ENCODE measurements at places on chromosomes 7 and 10.

DNA sequence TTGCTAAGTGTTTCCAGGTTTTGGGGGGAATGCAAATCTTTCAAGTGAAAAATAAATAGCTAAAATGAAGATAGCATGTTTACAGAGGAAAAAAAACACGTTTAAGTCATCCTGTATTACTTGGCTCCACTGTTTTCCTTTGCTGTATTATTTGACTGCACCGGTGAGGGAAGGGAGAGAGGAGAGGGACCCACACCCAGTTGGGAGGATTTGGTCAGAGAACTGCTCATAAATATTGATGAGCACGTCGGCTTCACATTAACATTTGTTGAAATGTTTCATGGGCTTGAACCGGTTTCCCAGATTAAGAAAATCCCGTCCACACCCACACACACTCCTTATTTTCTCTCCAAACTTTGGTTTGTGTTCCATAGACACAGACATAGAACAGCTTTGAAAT lies 493.8 kb upstream of the MGMT start:
- no peak for DNase-seq

GRCh38 chr10:93462881-93463280 lies 19.3 kb downstream of the MYOF start:
- DNase-seq: peak; percentile 34

DNA sequence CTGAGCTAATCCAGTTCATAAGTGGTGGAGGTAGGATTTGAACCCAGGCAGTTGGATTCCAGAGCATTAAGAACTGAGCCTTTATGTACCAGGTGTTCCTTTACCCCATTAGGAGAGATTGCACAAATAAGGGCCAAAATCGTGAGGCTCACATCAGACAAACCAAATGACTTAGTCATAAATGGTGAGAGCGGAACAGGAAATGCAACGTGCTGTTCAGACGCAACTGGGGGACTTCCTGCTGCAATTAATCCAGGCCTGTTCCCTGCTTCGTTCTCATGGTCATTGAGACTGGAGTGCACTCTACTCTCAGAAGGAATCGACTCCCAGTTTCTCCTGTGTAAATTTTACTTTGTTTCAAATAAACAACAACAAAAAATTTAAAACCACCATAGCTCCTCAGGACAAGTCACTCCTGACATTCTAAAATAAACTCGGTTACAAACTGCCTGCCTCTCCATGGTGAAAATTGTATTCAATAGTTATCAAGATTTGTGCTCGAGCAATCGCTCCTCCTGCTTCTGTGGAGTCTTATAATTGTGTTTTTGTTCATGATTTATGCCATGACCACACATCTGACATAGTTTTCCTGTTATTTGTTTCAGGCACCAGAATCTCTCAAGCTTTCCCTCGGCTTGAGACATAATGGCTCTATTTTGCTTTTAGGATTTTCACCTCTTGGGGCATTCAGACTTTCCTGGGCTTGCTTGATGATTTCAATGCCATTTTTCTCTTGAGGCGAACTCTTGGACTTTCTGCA lies 115.3 kb upstream of the BMPER start:
- no peak for DNase-seq

DNA sequence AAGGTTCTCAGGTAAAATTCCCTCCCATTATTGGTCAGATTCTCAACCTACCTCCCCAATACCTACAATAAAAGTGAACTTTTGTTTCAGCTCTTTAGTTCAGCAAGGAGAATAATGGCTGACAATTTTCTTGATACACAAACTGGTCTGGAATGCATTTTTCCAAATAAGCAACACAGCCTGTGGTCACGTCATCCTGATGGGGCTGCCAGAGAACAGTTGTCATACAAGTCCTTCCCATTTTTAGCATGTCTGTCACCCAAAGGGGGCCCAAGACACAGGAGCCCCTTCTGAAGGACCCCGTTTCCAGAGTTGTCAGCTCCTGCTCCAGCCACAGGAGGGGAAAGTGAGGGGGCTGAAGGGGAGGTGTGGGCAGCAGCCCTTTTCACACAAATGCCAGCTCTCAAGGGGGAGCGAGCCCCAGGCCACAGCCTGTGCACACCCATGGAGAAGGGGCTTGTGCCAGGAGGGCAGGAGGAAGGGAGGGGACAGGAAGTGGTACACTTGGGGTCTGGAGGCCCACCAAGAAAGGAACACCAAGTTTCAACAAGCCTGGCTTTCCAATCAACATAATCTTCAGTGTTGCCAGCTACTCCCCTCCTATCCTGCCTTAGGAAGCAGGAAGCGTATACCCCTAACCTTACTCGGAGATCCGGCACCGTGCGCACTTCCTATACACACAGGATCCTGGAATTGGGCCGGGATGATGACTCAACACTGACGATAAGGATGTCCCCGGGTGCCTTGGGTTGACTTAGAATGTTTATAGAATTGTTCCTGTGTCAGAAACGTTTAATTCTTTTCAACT lies 43.4 kb upstream of the PDLIM1 start:
- DNase-seq: peak; percentile 61

- no peak for DNase-seq
Observed at GRCh38 chr10:51029172-51029641, 45.1 kb upstream of the PRKG1 start.

DNA sequence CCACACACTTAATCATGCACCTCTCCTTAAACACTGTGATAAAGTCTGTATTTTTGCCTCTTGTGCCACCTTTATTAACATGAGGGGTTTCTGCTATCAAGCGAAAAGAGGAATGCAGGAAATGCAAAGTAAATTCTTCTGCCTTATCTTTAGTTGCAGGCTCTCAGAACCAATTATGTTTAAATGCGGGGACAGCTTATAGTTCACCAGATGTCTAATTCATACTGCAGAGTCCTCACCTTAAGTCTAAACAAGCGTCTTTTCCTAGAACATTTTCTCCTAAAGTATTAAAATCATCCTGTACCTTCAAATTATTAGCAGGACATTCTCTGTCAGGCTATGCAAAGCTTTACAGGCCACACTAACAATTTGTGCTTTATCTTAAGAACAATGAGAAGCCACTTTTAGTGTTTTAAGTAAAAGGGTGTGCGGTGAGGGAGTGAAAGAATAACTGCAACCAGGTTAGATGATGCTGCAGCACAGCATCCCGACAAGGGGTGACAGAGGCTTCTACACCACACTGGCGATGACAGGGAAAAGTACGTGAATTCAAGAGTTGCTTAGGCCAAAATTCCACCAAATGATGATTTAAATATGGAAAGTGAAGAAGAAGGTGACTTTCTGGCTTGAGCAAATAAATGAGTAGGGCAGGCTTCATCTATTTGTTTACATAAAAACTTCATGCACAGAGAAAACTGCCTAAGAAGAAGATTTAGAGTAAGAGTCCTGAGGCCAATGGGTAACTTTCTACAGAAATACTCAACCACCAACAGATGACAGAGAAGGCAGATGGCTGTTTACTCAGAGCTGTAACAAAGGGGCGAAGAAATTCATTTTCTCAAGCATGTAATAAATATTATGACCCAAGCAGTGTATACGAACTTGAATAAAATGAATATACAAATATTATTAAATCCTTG lies 36.0 kb downstream of the EZH2 start:
- DNase-seq: no peak

DNA sequence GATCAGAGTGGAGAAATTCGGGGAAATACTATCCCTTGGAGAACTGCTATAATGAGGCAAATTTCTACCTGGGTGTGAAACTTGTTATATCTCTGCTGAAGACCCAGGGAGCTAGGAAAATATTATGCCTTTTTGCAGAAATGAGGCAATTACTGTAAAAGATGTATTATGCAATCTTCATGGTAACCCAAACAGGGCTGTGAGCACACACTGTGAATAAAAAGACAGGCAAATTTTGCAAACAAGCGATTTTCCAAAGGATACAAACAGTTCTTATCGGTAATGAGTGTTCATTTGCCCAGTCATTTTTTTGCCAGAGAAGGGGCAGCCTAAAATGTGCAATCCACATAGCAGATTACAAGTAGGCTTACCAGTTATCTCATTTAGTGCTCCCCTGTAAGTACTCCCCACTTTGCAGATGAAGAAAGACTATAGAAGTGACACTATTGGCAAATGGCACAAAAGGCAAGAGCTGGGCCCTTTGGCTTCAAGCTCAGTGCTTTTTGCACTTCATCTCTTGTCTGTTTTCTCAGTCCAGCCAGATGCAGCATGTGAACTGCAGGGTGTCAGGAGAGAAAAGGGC lies 205.8 kb downstream of the HECW1 start:
- DNase-seq: no peak

Data from T1000 (cell line).